HEK293T (cell line): ENCODE measurements at places on chromosomes 11 and 22.

DNA sequence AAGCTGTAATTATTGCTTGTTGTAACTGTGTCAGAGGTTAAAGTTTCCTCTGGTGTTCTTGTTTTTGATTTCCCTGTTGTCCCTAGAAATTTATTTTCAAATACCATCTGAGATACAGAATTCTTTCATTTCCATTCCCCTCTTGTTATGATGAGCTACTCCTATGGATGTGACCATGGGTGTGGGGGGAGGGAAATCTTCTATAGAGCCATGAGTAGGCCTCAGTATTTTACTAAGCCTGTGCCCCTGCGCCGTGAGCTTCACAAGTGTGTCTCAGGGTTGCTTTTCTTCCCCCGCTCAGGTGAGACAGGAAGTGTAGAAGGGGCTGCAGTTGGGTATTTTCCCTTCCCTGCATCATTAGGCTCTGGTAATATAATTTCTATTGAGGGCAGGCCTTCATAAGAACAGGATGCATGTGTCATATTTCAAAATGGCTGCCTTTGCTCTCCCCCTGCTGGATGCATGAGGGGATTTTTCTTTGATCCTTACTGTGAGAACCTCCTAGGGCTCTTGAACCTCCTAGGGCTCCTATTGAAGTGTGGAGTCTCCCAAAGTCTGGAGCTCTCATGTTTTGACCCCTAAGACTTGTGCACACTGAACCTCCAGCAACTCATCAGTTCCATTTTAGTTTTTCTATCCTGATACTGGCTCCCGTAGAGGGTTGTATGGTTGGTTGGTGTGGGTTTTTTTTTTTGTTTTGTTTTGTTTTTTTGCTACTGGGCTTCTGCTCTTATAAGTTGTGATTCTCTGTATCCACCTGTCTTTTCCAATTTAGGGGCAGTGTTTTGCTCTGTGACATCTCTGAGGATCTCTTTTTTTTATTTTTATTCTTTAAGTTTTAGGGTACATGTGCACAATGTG lies 658.2 kb downstream of the NTM start:
- no peak for DNase-seq

DNA sequence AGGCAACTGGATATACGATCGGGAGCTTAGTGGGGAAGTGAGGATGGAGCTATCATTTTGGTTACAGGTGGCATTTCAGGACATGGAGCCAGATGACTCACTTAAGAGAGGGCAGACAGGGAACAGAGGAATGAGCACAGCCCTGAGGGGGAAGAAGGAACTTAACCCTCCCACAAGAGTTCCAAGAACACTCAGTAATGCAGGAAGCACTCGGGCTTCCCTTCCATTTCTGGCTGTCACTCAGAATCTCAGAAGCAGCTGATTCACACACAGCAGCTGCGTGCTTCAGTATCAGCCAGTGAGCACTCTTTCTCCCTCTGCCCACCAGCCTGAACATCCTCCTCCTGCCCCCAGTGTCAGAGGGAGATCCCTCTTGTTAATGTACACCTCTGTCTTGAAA lies 34.8 kb downstream of the EFCAB6 start:
- DNase-seq: no peak

DNA sequence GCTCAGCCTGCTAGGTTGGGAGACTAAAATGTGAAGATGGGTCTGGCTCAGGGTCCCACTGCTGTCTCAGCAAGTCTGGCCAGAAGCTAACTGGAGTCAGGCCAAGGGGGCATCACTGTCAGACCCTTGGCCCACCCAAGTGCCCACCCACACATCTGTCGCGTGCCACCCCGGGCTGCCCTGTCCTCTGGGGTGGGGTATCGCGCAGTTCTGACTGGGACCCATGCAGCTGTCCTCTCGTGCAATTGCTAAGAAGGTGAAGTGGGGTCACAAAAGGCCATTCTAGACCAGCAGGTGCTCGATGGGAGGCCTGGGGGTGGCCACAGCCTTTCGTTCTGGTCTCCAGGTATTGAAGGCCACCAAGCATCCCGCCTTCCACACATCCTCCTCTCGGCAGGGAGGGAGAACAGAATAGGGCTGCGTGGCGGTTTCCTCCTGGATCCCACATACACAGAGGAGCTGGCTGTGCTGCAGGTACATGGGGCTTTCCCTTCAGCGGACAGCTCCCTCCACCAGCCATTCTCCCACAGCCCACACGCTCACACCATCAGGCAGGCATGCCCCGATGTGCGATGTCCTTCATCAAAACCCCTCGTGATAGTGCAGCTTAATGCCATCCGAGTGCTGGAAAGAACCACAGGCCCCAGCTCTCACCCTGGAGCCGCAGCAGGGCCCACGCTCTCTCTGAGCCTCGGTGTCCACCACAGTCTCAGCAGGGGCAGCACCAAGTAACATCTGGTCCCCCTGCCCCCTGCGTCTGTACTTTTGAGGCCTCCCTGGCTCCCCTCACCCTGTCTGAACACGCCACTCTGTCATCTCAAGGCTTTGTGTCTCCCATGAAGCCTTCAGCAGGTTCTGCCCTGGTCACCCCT lies 37.6 kb downstream of the SHANK2 start:
- DNase-seq: no peak

DNA sequence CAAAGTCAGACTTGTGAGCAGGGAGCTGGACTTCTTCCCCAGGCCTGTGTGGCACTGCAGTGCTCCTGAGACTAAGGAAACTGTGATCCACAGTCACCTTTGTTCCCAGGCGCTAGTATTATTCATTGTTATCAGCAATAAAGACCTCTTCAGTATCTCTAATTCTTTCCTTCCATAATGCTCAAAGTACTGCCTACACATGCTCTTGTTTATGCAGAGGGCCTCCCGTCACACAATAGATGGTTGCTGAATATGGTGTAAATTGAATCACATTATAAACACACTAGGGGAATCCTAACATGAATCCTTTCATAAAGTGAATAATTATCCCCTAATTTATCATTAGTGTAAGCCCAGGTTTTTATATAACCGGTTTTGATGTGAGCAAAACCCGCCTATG lies 493.3 kb downstream of the BUD13 start:
- DNase-seq: no peak

GRCh38 chr11:50073113-50074105 lies 40.7 kb downstream of the OR4C45 start:
- DNase-seq: no peak

DNA sequence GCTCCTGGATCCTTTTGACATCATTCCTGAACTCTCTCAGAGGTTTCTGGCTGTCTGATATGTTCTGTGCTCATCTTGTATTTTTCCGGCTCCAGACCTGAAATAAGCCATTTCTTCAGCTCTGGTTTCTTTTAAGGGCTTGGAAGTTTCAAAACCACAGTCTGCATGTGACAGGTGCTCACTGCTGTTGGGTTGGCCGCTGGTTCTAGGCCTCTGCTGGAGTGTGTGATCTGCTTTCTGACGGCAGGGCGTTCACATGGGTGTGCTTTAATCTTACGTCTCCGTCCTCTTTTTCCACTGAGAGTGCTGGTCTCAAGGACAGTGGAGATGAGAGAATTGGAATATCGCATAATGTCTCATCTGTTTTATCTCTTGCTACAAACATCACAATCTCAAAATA lies 10.3 kb downstream of the ZBED4 start:
- DNase-seq: no peak

DNA sequence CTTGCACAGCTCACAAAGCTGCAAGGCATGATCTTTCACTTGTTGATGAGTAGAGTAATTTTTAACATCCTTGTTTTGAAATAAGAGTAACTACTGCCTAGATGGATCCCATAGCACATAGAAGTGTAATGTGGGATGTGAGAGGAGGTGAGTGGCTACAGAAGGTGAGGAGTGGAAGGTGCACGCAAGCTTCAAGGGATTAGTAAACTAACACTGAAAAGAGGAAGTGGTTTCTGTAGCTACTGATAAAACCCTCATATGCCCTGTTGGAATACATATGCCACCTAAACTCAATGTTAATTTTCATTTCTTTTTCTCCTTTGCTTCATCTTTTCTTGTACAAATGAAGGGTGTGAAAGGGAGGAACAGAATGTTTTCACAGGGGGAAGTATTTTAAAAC lies 22.0 kb upstream of the CTSC start:
- DNase-seq: no peak

DNA sequence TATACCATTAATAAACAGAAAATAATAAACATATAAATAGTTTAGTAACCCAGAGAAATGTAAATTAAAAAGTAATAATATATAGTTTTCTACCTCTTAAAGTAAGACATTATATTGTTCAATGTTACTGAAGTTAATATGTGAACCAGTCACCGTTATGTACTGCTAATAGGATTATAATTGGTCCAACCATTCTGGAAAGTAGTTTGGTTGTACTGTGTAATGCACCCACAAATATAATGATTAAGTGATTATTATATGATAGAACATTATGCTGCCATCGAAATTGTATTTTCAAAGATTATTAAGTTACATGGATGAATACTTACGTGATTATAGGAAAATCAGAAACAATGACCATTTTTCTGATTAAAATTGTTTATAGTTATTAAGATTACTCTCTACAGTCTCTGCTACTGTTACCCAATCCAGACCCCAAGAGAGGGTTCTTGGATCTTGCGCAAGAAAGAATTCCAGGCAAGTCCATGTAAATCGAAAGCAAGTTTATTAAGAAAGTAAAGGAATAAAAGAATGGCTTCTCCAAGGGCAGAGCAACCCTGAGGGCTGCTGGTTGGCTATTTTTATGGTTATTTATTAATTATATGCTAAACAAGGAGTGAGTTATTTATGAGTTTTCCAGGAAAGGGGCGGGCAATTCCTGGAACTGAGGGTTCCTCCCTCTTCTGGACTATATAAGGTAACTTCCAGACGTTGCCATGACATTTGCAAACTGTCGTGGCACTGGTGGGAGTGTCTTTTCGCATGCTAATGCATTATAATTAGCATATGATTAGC lies 50.1 kb downstream of the ACER3 start:
- no peak for DNase-seq

- DNase-seq: no peak
These were observed 107.3 kb downstream of the FCHSD2 start for GRCh38 chr11:73034777-73035176.

DNA sequence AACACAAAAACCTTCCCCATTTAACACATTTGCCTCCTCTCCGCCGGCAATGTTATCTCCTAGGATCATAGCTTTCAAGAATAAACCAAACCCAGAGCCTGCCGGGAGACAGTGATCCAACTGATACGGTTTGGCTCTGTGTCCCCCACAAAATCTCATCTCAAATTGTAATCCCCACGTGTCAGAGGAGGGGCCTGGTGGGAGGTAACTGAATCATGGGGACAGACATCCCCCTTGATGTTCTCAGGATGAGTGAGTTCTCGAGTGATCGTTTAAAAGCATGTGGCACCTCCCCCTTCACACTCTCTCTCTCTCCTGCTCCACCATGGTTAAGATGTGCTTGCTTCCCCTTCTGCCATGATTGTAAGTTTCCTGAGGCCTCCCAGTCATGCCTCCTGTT lies 33.3 kb downstream of the RBFOX2 start:
- DNase-seq: no peak

DNA sequence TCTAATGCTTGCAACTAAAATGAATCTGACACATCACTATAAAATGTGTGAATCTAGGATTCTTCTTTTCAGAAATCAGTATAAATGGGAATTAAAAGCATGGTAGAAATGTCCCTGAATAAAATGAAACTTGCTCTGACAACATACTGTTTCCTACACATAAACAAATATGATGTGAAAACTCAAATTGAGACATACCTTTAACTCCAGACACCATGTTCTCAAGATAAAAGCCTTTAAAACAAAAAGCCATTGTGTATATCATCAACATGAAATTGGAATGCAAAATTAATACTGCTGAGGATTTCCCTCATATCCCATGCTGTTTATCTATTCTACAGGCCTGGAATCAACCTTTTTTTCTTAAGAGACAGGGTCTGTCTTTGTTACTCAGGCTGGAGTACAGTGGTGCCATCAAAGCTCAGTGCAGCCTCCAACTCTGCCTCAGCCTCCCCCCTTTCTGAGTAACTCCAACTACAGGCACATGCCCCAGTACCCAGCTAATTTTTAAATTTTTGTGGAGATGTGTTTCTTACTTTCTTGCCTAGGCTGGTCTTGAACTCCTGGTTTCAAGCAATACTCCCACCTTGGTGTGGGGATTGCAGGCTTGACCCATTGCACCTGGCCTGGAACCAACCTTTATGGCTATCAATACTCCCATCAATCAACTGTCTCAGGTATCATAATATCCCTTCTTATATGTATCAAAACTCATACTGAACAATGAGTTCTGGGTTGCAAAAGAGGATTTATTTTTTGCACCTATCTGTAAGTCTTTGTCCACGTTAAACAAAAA lies 6.7 kb downstream of the TAF1D start:
- no peak for DNase-seq

GRCh38 chr11:70544067-70544773 lies 145.9 kb downstream of the CTTN start:
- no peak for DNase-seq

DNA sequence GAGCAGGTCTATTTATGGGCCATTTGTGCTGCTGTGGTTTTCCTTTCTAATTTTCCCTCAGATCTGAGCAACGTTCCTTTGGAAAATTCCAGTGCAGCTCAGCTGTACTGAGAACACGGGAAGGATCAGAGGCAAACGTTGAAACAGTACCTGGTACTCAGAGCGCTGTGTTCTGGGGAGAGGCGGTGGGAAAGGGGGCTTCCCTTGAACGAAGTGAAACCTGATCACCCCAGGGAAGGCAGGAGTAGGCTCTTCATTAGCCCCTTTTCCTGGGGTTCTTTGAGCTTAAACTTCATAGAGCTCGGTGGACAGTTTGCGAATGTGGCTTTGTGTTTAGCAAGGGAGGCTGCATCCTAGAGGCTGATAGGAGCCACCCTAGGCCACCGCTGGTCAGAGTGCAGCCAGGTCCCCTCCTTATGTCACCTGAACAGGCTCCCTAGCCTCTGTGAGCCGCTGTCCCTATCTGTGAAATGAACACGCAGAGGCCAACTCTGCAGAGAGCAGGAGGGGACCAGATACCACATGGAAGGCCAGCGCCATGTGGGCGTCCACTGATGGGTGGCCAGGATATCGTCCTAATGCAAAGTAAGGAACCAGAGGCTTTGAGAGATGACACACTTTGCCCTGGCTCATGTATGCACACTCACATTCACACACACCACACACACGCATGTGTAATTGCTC lies 1464.8 kb downstream of the BRD1 start:
- no peak for DNase-seq

GRCh38 chr22:23376256-23376655 lies 195.9 kb downstream of the BCR start:
- DNase-seq: peak; percentile 69
